ENCODE measurements at places on chromosomes 11 and 22. TPM values are rescaled to one million over a fixed set of nuclear protein-coding genes. Genes with fewer than 3 reads are reported as not detected.

The FBXO3 gene
- total RNA-seq: 41.9 TPM

The SCN2B gene
- under 0.01 TPM for total RNA-seq

The LYVE1 gene
- total RNA-seq: not detected

The RIN1 gene
- 32.9 TPM for total RNA-seq

The GTSE1 gene
- total RNA-seq: 2.4 TPM

The MS4A6E gene
- not detected for total RNA-seq

The STX3 gene
- 21.7 TPM for total RNA-seq

The ANO5 gene
- 0.65 TPM for total RNA-seq

The BDNF gene
- 33.3 TPM for total RNA-seq

The OPCML gene
- 1.6 TPM for total RNA-seq

The CRELD2 gene
- 48.7 TPM for total RNA-seq

The ATG13 gene
- total RNA-seq: 69.1 TPM

The YIF1A gene
- 155 TPM for total RNA-seq

The PDE2A gene
- 0.97 TPM for total RNA-seq

The PGM2L1 gene
- 3.1 TPM for total RNA-seq

The MYOD1 gene
- not detected for total RNA-seq

The JHY gene
- 10.3 TPM for total RNA-seq

The OR51E2 gene
- not detected for total RNA-seq

The SPCS2 gene
- total RNA-seq: 10.2 TPM

The SMARCB1 gene
- total RNA-seq: 59.9 TPM

The ANKK1 gene
- under 0.01 TPM for total RNA-seq

The NCF4 gene
- not detected for total RNA-seq

The P2RX6 gene
- total RNA-seq: 11.5 TPM

The RFPL1 gene
- not detected for total RNA-seq

The SYCE3 gene
- total RNA-seq: not detected

The MOV10L1 gene
- 2.6 TPM for total RNA-seq

The SLC35E4 gene
- total RNA-seq: 10.2 TPM

The TIGD3 gene
- 0.12 TPM for total RNA-seq

The MS4A15 gene
- total RNA-seq: not detected

The SLC22A6 gene
- not detected for total RNA-seq

The PIH1D2 gene
- 3.9 TPM for total RNA-seq

The OR10A2 gene
- not detected for total RNA-seq

The ZNF215 gene
- total RNA-seq: 7.4 TPM

The OR2D2 gene
- total RNA-seq: 0.61 TPM

The FLRT1 gene
- total RNA-seq: under 0.01 TPM

The C11orf65 gene
- total RNA-seq: 1.5 TPM

The PTGDR2 gene
- total RNA-seq: 2.6 TPM

The SLC6A5 gene
- total RNA-seq: not detected

The OR56A1 gene
- total RNA-seq: not detected

The CD3G gene
- not detected for total RNA-seq

The ARHGEF12 gene
- total RNA-seq: 97.0 TPM

The CHRM1 gene
- total RNA-seq: not detected

The BTG4 gene
- total RNA-seq: 0.24 TPM

The TECTA gene
- total RNA-seq: 0.32 TPM

The OTOG gene
- not detected for total RNA-seq

The C11orf16 gene
- total RNA-seq: not detected

The PLAAT5 gene
- total RNA-seq: not detected

The SNX19 gene
- total RNA-seq: 129 TPM

The CRYBA4 gene
- total RNA-seq: not detected

The PLEKHB1 gene
- total RNA-seq: 0.16 TPM

The MAPK1 gene
- total RNA-seq: 115 TPM

The TRIM22 gene
- 143 TPM for total RNA-seq

All from hair follicle dermal papilla cell (primary cell).